ENCODE measurements at places on chromosomes 1 and 21. TPM values are rescaled to one million over a fixed set of nuclear protein-coding genes. Genes with fewer than 3 reads are reported as not detected.

Gene KCNK1
- total RNA-seq = 21.9 TPM

Gene SPRR1A
- 1,843 TPM for total RNA-seq

Gene ASAP3
- 31.5 TPM for total RNA-seq

Gene TMEM82
- total RNA-seq = not detected

Gene ALX3
- not detected for total RNA-seq

Gene CENPF
- total RNA-seq = 28.1 TPM

Gene EPHA10
- 0.68 TPM for total RNA-seq

Gene ATP5PO
- total RNA-seq = 236 TPM

Gene FMN2
- total RNA-seq = not detected

Gene HSD11B1
- 0.36 TPM for total RNA-seq

Gene TRABD2B
- 0.64 TPM for total RNA-seq

Gene RCSD1
- total RNA-seq = 2.4 TPM

Gene FCRL6
- total RNA-seq = not detected

Gene SPRR3
- 10,043 TPM for total RNA-seq

Gene CRP
- total RNA-seq = not detected

Gene LCK
- 1.00 TPM for total RNA-seq

Gene KLHDC7A
- 0.28 TPM for total RNA-seq

Gene ZBTB7B
- total RNA-seq = 132 TPM

Gene SEC16B
- total RNA-seq = 1.4 TPM

Gene OR2M3
- not detected for total RNA-seq

Gene ANKRD35
- 13.7 TPM for total RNA-seq

Gene CLDN14
- total RNA-seq = not detected

Gene TFF3
- 2.3 TPM for total RNA-seq

Gene SPRR1B
- total RNA-seq = 2,894 TPM

Gene CGN
- 9.3 TPM for total RNA-seq

Gene ASCL5
- total RNA-seq = not detected
